ENCODE measurements at places on chromosomes 3 and 15. TPM values are rescaled to one million over a fixed set of nuclear protein-coding genes. Genes with fewer than 3 reads are reported as not detected.

The KY gene
- total RNA-seq: not detected

The IL16 gene
- 0.72 TPM for total RNA-seq

- no peak for DNase-seq
These were observed 20.8 kb upstream of the VPS8 start for GRCh38 chr3:184791171-184791570.

The MNS1 gene
- total RNA-seq: 1.5 TPM

DNA sequence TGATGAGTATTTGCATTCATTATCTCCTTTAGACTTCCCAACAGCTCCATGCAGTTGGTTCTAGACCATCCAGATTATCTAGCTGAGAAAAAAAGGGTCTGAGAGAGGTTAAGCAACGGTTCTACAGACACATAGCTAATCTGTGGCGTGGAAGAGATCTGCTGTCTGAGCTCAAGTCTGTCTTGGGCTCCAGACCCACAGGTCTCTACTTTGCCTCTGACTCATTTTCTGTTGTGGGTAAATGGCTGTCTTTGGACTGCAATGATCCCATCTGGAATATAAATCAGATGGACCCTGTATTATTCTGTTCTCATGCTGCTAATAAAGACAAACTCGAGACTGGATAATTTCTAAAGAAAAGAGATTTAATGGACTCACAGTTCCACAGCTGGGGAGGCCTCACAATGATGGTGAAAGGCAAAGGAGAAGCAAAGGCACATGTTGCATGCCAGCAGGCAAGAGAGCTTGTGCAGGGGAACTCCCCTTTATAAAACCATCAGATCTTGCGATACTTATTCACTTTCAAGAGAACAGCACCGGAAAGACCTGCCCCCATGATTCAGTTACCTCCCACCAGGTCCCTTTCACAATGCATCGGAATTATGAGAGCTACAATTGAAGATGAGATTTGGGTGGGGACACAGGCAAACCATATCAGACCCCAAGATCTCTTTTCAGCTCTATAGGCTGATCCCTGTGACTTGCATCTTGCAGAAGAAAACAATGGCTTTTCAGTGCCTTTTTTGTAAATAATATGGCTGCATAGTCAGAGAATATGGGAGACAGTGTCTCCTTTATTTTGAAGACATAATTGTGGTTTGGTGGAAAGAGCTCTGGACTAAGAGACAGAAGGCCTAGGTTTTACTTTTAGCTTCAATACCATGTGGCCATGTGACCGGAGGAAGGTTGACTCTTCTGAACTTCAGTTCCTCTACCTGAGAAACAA is 24.7 kb downstream of the CEMIP start:
- DNase-seq: no peak

DNA sequence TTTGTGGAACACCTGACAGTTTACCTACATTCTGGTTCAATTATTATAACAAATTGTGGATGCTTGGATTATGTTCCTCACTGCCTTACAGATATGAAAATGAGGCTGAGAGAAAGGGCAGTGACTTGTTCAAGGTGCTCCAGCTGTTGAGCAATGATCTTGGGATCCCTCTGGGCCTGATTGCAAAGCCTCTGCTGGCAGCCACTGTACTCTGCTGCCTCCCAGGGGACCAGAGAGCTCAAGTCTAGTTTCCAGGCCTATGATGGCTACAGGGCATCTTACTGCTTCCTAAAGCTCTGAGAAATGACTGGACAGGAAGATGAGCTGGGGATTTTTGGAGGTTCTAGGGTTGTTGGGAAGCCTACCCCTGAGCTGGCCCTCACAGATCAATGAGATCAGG is 2.3 kb upstream of the SHC4 start:
- DNase-seq: peak; percentile 85

DNA sequence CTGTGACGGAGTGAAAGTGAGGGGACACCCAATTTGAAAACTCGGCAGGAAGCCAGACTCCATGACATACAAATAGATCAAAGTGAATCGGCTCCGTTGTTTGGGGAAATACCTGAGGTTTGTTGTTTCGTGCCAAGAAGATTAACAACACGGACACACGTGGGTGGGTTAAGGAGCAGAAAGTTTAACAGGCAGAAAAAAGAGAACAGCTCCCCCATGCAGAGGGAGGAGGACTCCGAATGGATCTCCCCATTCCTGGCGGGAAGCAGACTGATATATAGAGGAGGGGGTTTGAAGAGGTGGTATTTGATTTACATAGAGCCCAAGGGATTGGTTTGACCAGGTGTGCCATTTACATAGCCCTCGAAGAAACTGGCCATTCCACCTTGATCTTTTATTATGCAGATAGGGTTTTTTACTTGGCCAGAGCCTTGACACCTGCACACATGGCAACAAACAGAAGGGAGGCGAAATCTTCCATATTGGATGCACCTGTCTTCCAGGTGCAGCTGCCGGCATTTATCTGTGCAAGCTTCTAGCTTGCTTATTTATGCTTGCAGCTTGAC is 4.8 kb upstream of the SACM1L start:
- no peak for DNase-seq

DNA sequence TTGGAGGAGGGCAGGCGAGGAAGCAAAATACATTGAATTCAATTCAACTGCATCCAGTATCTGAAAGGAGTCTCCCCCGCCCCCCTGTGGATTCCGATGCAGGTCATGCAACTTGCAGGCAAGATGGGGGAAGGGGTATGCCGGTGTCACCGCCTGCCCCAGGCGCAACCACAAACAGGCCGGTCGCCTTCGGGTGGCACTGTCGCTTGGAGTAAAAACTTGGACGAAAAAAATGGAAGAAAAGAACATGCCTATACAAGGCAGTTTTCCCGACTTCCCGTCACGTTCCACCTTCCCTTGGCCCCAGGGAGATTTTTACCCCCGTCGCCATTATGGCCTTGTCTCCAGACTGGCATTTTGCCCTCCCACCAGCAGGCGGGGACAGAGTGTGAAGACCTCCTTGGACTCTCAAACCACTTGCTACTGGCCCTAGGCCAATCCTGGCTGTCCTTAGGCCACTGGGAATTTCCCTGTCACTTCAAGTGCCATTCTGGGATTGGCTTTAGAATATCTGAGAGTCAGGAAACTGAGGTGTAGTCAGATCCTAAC is 1.6 kb upstream of the NTRK3 start:
- no peak for DNase-seq

DNA sequence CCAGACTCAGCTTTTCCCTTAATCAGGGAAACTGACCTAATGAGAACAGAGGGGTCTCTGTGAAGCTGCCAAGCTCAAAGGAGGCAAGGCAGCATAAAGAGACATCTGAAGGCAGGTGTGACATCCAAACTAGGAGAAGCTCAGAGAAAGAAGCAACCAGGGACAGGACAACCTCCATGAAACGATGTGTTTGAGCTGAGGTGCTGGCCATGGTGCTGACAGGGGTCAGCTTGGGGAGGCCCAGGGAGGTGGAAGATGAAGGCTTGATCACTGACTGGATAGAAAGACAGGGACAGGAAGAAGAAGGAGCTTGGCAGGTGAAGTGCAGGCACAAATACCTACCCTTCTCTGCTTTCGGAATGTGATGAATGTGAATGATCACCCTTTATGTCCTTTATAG is 179.5 kb upstream of the NSMCE3 start:
- DNase-seq: no peak

The TMEM212 gene
- total RNA-seq: not detected

DNA sequence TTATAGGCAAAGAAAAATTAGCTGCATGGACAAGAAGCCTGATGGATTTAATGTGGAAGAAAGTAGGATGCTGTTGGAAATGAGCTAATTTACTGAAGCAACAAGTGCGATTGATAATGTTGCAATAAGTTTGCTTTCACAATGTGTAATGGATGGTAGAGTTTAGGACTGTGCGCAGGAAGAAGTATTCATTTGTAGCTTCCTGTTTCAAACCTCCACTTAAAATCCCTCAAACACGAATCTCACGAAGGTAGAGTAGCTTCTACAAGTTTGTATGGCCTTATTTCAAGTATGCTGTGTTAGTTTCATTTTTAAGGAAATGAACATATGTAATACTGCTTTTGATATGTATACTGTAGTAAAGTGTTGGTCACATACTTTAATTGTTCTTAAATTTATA is 42.3 kb downstream of the KCNH8 start:
- no peak for DNase-seq

GRCh38 chr3:52432225-52432624 is 12.7 kb downstream of the SEMA3G start:
- DNase-seq: no peak

GRCh38 chr3:38564631-38565338 is 68.6 kb downstream of the EXOG start:
- DNase-seq: no peak

DNA sequence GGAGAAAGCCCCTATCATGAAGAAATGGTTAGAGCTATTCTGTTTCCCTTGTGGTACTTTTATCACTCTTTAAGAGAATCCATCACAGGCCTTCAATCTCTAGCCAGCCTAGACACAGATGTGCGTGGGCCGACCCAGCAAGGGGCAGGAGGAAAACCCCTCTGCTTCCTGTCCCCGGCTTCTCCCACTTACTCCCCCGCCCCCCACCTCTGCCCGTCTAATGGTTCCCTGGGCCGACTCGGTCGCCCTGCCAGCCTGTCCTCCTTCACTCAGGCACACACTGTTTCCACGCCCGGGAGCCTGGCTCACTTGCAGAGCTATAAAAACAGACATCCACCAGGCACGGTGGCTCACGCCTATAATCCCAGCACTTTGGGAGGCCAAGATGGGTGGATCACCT is 58.3 kb upstream of the TFRC start:
- no peak for DNase-seq

The TEX55 gene
- not detected for total RNA-seq

The ROBO2 gene
- total RNA-seq: not detected

The EPHA3 gene
- total RNA-seq: not detected

The SEMA3F gene
- 34.6 TPM for total RNA-seq

The PLA2G4E gene
- total RNA-seq: 0.12 TPM

DNA sequence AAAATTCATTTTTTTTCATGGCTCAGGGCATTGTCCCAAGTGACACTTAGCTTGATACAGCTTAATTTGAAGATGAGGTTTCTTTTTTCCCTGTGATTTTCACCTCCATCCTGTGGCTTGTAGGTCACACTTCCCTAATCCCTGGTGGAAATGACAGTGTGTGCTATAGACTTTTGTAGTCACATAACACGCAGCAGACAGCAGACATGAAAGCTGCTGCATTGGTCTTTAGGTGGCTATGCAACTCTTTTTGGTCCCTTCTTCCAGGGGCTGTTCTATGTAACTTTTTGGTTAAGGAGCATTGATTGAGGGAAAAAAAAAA is 38.8 kb downstream of the TRAK1 start:
- DNase-seq: no peak

DNA sequence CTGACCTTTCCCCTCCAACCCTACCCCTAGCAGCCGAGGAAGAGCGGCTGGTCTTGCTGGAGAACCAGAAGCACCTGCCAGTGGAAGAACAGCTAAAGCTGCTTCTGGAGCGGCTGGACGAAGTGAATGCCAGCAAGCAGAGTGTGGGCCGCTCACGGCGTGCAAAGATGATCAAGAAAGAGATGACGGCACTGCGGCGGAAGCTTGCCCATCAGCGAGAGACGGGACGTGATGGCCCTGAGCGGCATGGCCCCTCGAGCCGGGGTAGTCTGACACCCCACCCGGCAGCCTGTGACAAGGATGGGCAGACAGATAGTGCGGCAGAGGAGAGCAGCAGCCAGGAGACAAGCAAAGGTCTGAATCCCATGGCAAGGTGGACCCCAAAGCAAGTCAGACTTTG is 6.2 kb upstream of the OGG1 start:
- no peak for DNase-seq

The ATP13A5 gene
- total RNA-seq: not detected

The IGSF10 gene
- not detected for total RNA-seq

The SKOR1 gene
- 0.17 TPM for total RNA-seq

The RASGRP1 gene
- total RNA-seq: not detected

DNA sequence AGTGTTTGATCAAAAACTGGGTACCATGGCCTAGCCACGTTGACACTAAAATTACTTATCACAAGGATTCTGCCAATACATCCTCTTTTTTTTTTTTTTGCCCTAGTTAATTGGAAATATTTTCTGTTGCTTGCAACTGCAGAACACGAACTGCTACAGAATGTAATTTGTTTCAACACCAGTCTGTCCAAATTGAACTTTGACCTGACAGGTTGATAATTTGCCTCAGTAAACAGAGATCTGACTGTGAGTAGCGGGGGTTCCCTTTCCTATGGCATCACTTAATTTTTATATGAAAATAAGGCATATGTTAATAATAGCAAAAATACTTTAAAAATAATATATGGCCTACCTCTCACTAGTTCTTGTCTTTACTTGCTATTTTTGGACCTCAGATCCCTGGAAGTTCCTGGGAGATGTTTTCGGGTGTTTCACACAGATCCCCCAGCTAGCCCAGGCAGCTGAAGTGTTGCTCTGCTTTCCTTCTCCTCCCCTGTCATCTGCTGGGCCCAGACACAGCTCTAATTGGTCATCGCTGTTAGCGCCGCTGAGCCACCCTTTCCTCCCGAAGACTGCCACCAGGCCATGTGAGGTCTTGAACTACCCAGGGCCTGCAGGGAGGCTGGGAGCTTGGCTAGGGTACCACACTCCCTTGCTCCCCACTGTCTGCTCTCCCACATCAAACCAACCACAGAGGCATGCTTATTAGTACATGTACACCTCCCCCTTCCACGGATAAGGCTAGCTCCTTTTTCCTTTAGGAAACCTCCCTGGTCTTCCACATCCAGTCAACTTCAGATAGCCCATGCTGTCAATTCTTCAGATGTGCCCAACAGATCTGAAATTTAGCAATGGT is 89.8 kb upstream of the RNF7 start:
- no peak for DNase-seq

DNA sequence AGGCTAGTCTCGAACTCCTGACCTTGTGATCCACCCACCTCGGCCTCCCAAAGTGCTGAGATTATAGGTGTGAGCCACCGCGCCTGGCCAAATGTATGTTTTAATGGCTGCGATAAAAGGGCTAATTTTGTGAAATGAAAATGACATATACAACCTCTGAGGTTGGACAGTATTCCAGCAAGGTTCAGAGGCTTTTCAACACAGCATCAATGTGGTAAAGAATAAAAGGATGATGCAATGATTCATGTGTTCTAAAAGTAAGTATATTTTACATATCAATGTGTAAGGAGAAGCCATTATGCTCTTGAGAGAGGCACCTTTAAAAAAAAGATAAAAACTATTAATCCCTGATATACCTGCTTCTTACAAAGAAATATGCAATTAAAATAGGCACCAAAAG is 6.7 kb downstream of the SLTM start:
- no peak for DNase-seq

DNA sequence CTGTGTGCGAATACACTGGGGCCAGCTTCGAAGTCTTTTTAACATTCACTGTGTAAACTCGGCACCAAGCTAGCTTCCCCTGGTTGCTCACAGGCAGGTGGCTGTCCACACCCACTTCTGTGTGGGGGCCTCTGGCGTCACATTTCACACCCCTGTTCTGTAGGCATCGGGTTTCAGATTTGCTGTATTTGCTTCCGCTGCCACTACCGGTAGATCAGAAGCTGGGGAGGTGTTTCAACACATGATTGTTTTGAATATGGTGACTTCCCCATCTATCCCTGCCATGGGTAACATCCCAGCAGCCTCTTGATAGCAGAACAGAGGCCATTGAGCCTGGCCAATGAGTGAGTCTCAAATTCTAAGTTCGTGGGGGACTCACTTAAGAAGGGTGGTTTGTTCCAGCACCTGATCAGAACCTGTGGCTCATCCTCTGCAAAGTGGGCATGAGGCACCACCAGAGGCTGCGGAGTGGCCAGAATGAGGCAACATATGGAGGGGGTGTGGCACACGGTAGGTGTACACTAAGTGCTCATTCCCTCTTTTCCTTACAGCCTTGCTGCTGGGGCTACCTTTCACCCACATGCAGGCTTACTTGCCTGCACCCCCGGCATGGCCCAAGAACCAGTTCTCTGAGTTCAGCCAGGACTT is 61.5 kb downstream of the IQSEC1 start:
- peak; percentile 50 for DNase-seq

The CHD2 gene
- total RNA-seq: 148 TPM

- no peak for DNase-seq
These were observed 11.6 kb upstream of the CLK3 start for GRCh38 chr15:74603789-74604705.
